Spinal cord (tissue), 10 donors: ENCODE measurements at places on chromosomes 5 and 9. TPM values are rescaled to one million over a fixed set of nuclear protein-coding genes. Genes with fewer than 3 reads are reported as not detected.

GRCh38 chr5:81065492-81065891 lies 105.3 kb downstream of the RASGRF2 start:
- DNase-seq, result no peak

SLIT3 gene
- polyA plus RNA-seq, result 22.5 TPM

GRCh38 chr9:113345190-113345589 lies 4.2 kb upstream of the BSPRY start:
- DNase-seq, result no peak

SH3GL2 gene
- 72.3 TPM for polyA plus RNA-seq

DNA sequence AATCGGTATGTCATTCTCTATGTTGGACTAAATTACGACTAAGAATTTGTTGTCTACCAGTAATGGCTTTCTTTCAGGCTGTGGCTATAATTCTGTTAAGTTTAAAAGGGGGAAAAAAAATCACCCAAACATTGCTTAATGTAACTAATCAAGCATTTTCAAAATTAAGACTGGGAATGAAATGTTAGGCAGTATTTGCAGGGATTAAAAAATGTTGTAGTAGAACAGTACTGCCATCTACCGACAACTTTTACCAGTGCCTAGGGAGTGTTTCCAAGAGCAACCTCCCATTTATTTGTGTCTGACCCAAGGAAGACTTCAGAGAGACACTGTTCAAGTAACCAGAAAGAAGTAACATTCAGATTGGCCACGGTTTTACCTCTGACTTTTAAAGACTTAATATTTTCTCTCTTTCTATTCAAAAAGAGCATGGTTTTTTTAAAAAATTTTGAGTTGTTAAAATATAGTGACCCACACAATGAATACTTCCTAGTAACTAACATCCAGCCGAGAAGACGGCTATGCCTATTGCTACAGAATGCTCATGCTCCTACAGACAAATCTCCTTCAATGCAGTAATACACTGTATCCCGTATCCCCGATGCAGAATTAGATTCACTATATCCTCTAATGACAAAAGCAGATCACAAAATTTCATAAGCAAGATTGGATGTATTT lies 92.4 kb downstream of the ARL15 start:
- DNase-seq, result peak; percentile 50

- DNase-seq, result no peak
Observed at GRCh38 chr5:12073426-12073825, 169.2 kb upstream of the CTNND2 start.

- DNase-seq, result no peak
Observed at GRCh38 chr5:143932584-143932983, 120.6 kb downstream of the HMHB1 start.

GRCh38 chr9:110240198-110240597 lies 16.1 kb downstream of the TXN start:
- no peak for DNase-seq

EMB gene
- 4.6 TPM for polyA plus RNA-seq

CCDC192 gene
- polyA plus RNA-seq, result 1.6 TPM

GPX3 gene
- polyA plus RNA-seq, result 25.5 TPM

DNA sequence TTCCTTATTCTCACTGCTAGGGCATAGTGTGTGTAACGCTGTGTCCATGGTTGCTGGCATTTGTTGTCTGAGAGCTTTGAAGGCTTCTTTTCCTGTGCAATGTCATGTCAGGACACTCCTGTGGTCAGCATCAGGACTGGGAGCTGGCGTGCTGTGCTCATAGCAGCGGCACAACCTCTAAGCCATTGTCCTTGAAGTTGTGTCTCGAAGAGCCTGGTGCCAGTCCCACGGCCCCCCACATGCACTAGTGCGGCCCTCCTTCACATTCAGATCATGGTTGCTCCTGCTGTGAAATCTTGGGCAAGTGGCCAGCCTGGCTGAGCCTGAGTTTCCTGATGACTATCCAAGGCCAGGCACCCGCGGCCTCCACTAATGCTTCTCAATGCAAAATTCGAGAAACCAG lies 32.4 kb downstream of the PDZD2 start:
- no peak for DNase-seq

DNA sequence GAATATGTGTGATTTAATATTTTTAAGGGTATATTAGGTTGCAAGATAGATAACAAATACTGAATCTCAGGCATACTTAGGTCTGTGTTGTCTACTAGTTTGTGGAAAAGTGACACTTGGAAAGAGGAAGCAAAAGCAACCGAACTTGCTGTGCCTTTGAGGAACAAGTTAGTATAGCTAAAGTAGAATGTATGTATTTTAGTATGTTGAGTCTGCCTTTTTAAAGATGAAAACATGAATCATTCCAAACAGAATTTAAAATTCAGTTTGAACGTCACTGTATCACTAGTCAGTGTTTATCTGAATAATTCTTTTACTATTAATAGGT lies 12.9 kb downstream of the TLE4 start:
- DNase-seq, result no peak

- DNase-seq, result peak; percentile 58
Observed at GRCh38 chr9:4017749-4018491, 281.9 kb downstream of the GLIS3 start.

MARCHF11 gene
- polyA plus RNA-seq, result 12.7 TPM

- DNase-seq, result no peak
Observed at GRCh38 chr5:68287631-68287975, 72.0 kb downstream of the PIK3R1 start.

GRCh38 chr9:101485924-101486692 lies 47.5 kb upstream of the RNF20 start:
- DNase-seq, result peak; percentile 28

DNA sequence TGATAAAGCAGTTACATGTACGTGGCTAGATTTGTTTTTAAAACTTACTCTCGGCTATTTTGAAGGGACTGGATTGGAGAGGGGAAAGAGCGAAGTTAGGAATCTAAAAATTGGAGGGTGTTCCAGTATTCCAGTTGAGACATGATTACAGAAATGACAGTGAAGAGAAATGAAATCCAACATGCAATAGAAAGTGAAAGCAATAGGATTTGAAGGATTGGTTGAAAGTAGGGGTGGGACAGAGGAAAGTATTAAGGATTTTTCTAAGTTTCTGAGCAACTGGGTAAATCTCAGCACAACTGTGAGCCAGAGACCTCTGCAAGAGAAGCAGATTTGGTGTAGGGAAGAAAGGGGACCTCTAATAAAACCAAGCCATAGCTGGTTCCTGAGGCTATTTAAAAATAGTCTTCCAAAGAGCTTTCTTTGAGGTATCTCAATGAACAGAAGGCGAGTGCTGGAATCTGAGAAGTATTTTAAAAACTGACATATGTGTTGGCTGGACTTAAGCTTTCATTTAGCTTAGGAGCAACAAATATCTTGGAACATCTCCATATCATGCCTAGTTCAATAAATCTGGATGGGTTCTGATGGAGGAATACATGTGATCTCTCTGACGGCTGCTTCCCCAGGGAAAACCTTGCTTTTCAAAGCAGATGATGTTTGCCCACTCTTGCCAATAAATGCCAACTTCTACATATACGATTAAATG lies 110.4 kb upstream of the IFNK start:
- no peak for DNase-seq

PDE8B gene
- polyA plus RNA-seq, result 25.8 TPM

- DNase-seq, result no peak
Observed at GRCh38 chr9:93297659-93298497, 113.9 kb downstream of the WNK2 start.

PCDHGA6 gene
- polyA plus RNA-seq, result 18.4 TPM

- DNase-seq, result no peak
Observed at GRCh38 chr5:173629628-173630027, 13.2 kb upstream of the BOD1 start.

PCDHGB1 gene
- polyA plus RNA-seq, result 9.8 TPM

DNA sequence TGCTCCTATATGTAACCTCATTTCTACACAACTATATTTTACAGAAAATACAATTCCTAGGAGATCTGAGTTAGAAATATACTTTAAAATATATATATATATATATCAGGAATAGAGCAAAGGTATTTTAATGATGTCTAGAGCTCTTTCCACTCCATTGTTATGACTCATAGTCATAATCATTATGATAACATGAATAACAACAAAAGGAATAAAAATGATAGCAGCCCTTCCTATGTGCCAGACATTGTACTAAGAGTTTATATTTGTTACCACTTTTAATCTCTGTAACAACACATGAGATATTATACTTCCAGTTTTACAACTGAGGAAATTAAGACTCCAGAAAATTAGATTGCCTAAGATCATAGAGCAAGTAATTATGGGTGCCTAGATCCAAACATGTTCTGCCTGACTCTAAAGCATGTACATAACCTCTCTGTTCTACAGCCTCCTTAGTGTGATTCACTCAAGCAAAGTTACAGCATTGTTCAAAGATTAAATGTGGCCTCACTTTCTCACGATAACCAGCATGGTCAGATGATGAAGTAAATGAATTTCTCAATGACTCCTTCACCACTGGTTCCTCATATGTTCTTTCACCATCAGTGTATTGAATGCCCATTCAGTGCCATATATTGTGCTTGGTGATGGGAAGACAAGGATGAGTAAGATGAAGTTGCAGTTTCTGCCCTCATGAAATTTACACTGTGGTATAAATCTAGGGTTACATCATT lies 452.1 kb downstream of the EFNA5 start:
- no peak for DNase-seq

DNA sequence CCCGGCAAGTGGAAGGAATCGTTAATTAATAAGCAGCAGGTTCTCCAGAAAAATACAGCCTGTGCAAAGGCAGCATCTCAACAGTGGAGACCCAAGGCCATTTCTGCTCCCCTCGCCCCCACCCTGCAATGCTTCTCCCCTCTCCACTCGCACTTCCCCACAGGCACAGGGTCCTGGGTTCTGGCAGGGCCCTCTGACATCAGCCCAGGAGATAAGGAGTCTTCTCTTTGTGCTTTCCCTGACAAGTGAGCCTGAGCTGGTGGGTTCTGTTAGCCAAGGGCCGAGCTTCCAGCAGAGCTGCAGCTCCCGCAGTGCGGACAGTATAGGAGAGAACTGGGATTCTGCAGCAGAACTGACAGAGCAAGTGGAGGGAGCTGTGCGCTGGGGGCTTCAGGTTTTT lies 257.5 kb downstream of the NSG2 start:
- no peak for DNase-seq

GRCh38 chr9:80691229-80691628 lies 998.1 kb downstream of the TLE1 start:
- no peak for DNase-seq

DNA sequence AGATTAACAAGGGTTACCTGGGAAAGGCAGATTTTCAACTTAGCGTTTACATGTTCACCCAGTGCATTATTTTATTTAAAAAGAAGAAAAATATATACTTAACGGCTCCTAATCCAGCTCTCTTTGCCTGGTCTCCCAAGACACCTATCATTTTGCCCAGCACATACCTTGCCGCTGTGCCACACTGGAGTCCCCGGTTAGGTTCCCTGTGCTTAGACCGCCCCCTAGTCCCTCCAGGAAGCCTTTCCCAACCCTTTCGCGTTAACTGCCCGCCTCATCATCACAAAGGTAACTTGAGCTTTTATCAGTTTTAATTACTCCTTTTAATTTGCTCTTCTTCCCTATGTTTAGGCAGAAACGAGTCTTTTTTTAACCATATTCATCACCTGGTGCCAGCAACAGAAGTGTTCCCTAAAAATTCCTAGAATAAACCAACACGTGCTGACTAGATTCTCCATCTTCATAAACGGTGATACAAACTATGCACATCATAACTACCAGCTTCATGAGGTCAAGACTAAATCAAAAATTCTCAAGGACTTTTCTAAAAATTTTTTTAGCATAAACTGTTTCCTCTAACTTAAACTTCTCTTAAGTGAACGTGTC lies 19.7 kb downstream of the DNAJA1 start:
- no peak for DNase-seq

CDO1 gene
- 119 TPM for polyA plus RNA-seq

TMEM167A gene
- 132 TPM for polyA plus RNA-seq

NIPAL4 gene
- 4.8 TPM for polyA plus RNA-seq

DNA sequence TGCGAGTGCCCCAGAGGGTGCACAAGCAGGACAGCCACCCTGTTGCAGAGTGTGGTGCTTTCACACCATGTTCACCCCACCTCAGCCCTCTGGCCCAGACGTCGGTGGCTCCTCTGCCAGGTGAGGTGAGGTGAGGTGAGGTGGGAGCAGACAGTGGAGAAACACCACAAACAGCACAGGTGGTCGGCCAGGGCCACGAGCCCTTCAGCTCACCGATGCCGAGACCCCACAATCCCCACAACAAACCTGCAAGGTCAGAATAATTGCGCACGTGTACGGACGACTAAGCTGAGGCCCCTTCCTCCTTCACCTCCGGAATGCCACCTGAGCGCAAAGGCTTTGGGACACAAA lies 10.5 kb downstream of the BRD3 start:
- no peak for DNase-seq

- no peak for DNase-seq
Observed at GRCh38 chr9:102244916-102245315, 506.5 kb upstream of the GRIN3A start.

- no peak for DNase-seq
Observed at GRCh38 chr5:148697809-148698196, 43.5 kb upstream of the HTR4 start.

DNA sequence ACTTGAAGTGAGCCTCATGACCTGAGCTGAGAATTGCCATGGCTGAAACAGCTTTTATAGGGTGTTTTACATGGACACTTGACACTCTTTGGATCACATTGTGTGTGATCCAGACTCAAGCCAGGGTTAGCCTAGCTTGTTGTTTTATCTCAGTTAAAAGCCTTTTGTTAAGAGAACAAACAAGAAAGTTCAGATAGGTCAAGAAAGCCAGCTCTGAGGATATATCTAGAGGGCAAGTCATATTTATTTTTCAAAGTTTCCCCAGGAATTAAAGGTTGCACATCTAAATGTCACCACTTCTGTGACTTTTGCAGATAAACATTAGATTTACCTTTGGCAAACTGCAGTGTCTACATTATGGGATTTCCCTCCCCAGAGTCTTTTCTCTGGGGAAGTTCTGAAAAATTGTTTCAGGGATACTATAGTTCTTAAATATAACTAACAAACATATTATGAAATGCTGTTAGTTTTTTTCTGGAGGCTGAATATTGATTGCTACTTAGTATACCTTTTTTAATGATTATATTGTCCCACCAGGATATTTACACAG lies 134.5 kb downstream of the C9orf152 start:
- no peak for DNase-seq

DNA sequence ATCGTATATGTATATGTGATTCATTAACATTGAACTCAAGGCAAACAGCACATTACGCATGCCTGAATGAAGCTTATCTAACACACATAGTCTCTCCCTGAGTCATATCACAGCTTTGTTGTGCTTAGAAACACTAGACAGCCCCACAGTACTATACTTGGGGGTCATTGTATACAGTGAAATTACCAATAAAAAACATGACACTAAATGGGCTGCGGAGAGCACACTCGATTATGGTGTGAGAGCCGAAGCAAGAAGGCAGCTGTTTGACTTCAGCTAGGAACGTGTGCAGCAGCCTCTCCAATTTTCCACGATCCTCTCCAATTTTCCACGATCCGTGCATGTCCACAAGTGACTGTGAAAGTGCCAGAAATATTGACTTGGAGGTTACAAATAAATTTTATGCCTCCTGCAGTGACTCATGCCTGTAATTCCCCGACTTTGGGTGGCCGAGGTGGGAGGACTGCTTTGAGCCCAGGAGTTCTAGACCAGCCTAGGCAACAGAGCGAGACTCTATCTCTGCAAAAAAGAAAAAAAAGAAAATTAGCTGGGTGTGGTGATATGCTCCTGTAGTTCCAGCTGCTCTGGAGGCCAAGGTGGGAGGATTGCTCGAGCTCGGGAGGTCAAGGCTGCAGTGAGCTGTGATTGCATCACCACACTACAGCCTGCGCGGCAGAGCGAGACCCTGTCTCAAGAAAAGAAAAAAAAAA lies 102.4 kb downstream of the DAPK1 start:
- DNase-seq, result no peak

GRCh38 chr5:77046416-77047073 lies 16.3 kb downstream of the AGGF1 start:
- no peak for DNase-seq

- no peak for DNase-seq
Observed at GRCh38 chr9:86909388-86909787, 37.9 kb downstream of the GAS1 start.
